ENCODE measurements at places on chromosomes 16 and 17. TPM values are rescaled to one million over a fixed set of nuclear protein-coding genes. Genes with fewer than 3 reads are reported as not detected.

The SPNS2 gene
- total RNA-seq, result 67.0 TPM

The PIK3R5 gene
- 37.7 TPM for total RNA-seq

GRCh38 chr16:66882702-66883101, 2.4 kb downstream of the PDP2 start:
- DNase-seq, result no peak

GRCh38 chr17:81958633-81959342, 2.2 kb downstream of the NOTUM start:
- DNase-seq, result no peak

GRCh38 chr17:6059406-6059805, 10.8 kb upstream of the WSCD1 start:
- no peak for DNase-seq

Data from upper lobe of right lung (tissue), 1 donor.